Fibroblast of the aortic adventitia (primary cell): ENCODE measurements at places on chromosomes 2 and 18.

DNA sequence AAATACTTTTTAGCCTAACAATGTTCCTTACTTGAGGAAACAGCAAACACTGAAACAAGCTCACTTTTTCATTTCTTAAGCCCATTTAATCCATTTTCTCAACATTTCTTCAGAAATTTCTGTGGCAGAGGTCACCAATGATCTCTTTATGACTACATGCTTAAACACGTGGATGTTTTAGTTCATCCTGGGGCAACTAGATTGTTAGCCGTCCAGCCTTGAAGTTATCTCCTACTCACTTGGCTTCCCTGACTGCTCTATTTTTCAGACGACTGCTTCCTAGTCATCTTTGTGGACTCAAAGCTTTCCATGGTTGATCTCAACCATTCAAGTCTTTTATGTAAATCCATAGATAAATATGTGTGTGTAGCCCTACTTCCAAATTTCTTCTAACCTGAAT lies 24.1 kb downstream of the CD302 start:
- DNase-seq = peak; percentile 25

GRCh38 chr2:16442971-16443370 lies 222.7 kb downstream of the CYRIA start:
- no peak for DNase-seq

GRCh38 chr2:152557273-152557888 lies 159.9 kb downstream of the PRPF40A start:
- no peak for DNase-seq

- peak; percentile 48 for DNase-seq
Measured at GRCh38 chr2:235493402-235493774, 455 bp upstream of the AGAP1 start.

- DNase-seq = no peak
Measured at GRCh38 chr2:97654791-97655190, 8.9 kb downstream of the COX5B start.

DNA sequence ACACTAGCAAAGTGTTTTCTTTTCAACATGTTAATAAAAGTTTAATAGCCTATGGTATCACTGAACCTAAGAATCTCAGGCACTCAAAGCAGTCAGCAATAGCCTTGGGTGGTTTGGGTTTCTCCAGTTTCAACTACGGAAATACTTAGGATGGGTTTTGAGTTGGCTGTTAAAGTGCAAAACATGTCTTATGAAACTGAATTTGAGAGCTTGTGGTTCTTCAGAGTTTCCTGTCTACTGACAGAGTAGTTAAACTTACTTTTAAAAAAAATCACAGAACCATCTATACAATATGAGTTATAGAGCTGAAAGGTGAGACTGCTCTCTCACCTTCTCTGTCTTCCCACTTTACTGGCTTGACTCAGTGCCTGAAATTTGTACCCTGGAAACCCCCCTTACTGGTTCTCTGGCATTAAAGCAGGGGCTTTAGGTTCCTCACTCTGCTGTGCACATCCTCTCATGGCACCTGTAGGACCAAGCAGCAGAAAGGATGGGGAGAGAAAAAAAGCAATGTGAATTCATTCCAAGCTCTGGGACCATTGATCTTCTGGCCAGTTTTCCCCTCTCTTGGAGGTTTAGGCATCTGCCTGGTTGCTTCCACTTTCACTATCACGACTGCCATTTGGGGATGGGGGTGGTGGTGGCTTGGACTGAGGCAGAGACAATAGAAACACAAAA lies 18.1 kb downstream of the CCDC141 start:
- DNase-seq = peak; percentile 27

DNA sequence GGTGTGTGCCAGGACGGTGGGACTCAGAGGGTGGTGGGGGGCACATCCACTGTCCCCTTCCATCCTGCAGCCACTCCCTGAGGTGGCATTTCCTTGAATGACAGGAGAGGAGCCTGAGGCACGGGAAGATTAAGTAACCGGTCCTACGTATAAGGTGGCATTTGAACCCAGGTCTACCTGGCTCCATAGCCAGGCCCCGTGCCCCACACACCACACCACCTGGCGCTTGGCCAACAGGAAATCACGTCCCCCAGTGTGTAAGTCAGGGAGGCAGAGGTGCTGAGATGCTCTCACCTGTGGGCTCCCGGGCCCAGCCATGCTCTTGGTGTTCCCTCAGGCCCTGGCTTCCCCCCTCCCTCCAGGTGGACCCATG lies 53.7 kb downstream of the HPCAL1 start:
- no peak for DNase-seq

DNA sequence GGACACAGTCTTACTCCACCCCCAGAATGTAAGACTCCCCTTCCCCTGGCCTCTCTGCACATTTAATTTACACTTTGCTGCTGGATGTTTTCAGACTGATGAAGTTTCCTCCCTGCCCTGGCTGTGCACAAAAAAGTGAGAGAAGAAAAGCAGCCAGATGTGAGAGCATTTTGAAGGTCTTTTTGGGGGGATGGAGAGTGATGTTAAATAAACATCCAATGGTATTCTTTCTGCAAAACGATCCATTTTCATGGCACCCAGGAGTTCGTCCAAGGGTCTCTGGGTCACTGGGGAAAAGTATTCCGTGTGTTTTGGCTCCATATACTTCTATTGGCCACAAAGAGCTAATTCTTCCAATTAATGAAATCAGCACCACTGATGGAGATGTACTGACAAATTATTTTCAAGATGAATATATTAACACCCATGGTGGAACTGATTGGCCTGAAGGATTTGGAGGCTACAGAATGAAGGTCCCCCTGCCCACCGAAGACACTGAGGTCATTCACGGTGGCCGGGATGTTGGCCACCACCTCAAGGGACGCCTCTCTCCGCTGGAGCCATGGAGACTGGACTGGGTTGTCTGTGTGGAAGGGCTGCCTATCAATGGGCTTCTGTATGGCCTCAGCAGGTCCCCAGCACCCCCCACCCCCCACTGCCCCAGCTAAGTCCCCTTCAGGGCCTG lies 107.6 kb upstream of the PKDCC start:
- DNase-seq = peak; percentile 28

DNA sequence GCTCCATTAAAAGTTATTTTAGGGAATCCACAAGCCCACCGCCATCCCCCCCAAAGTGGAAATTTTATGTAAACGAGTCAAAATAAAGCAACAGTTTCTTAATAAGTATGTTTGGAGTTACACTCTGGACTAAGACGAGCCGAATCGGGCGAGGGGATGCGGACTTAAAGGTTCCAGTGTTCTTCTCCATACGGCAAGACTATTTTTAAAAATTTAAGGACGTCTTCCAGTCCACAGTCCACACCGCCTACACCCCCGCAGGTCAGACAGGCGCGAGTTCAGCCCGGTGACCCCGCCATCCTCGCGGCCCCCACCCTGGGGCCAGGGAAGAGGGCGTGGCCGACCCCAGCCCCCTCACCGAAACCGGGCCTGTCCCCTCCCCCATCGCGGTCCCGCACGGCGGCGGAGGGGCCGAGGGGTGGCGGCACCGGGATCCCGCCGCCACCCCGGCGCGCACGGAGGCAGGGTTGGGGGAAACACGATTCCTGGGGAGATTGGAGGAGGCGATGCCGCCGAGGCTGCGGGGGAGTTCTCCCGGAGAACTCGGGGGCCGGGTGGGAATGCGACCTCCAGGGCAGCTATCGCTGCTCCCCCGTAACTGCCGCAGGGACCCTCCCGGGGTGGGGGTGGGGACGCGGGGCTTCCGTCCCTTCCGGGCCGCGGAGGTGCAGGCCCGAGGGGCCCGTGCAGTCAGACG lies 24.5 kb upstream of the SMAD7 start:
- no peak for DNase-seq

DNA sequence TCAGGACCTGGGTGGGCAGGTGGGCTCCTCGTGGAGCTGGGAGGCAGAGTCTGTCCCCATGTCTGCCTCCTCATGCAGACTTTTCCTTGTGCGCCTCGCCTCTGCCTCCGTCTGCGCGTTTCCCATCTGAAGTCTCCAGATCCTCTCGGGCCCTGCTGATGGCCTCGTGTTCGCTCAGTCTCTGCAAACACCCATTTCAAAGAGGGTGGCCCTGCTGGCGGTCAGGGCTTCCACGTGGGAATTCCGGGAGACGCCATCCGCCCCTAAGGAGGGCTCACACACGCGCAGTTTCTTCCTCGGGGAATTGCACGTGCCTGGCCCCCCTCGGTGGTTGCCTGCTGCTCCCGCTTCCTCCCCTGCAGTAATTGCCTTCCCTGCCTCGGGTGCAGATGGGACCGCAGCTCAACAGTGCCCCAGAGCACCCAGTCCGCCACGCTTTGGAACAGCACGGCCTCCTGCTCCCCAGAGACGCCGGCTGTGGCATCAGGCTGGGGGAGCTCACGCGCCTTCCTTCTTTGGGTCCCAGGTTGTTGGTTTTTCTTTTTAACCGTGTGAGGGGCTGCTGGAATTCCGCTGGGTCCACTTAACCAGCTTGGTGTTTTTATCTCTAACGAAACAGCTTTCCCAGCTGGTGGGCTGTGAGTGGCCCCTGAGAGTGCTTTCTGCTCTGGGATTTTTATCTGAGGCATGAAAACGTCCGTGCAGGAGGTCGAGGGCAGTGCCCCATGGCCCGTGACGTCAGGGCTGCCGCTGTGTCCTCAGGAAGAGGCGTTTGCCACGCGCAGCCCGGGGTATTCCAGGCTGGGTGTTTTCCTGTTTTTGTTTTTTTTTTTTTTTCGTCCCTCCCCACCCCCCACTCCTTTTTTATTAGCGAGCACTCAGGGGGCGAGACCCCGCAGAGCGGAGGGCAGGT lies 16.1 kb downstream of the NFATC1 start:
- DNase-seq = no peak

- DNase-seq = no peak
Measured at GRCh38 chr2:121663434-121663833, 14.2 kb upstream of the CLASP1 start.

DNA sequence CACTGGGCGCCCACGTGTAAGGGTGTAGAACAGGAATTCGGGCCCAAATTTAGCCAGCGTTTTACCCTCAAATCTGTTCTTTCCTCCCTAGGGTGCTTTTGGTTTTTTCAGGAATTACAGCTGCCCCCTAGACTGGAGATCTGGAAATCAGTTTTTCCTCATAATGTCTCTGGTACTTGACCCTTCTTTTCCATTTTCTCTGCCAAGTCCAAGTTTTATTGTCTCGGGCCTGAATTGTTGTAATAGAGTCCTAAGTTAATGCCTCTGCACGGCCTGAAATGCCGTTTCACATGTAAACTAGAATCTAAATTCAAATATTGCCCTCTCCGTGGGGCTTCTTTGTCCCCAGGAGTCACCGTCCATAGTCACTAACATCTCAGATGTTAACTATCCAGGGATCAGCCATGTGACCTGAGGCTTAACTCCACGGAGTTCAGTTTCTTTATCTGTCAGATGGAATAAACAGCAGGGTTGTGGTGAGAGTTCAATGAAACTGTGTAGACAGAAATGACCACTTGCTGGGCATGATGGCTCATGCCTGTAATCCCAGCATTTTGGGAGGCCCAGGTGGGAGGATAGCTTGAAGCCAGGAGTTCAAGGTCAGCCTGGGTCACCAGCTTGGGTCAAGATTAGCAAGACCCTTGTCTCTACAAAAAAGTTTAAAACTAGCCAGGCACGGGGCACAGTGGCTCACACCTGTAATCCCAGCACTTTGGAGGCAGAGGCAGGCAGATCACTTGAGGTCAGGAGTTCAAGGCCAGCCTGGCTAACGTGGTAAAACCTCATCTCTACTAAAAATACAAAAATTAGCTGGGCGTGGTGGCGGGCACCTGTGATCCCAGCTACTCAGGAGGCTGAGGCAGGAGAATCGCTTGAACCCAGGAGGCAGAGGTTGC lies 12.7 kb upstream of the CABLES1 start:
- DNase-seq = no peak

GRCh38 chr2:15107137-15107536 lies 454.0 kb downstream of the NBAS start:
- peak; percentile 3 for DNase-seq

DNA sequence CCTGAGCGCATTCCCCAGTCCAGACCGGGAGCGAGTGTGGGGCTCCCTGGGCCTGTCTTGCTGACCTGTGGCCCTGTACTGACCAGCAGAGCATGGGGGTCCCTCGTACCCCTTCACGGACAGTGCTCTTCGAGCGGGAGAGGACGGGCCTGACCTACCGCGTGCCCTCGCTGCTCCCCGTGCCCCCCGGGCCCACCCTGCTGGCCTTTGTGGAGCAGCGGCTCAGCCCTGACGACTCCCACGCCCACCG lies 5.3 kb downstream of the NEU4 start:
- no peak for DNase-seq

- DNase-seq = no peak
Measured at GRCh38 chr2:23709311-23709710, 217.6 kb downstream of the ATAD2B start.

DNA sequence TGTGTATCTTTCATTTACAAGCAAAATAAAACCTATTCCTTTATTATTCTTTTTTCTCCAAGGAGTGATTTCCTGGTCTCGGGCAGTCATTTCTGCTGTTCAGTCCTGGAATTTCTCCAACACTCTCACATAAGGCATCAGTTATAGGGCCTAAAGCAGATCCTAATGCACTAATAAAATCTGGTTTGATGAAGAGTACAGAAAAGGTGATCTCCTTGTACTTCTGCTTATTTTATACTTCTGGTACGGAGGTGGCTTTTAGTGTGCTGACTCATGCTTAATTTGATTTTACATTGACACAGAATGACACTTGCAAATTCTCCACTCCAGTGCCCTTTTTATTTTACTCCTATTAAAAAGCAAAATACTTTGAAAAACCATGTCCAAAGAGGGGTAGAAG lies 157.4 kb downstream of the DOK6 start:
- no peak for DNase-seq

GRCh38 chr2:15677141-15677843 lies 85.6 kb downstream of the DDX1 start:
- DNase-seq = no peak

- DNase-seq = no peak
Measured at GRCh38 chr2:96391153-96391827, 55.7 kb downstream of the NCAPH start.

DNA sequence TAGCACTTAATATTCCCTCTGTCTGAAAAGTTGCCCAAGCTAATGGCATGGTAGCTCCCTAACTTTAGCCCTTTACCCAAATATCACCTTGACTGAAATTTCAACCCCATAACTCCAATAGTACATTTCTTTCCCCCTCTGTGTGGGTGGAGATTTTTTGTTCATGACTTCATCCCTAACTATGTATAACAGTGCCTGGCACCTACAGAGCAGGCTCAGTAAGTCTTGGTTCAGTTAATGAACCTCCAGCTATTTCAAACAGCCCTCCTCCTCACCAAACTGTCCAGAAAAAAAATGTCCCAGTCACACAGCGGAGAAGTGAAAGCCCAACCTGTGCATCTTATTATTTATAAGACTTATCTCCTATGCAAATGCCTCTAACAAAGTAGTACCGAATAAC lies 18.6 kb downstream of the BUB1 start:
- DNase-seq = peak; percentile 5
